ENCODE measurements at places on chromosomes 3 and 15. TPM values are rescaled to one million over a fixed set of nuclear protein-coding genes. Genes with fewer than 3 reads are reported as not detected.

GOLGA8T gene
- total RNA-seq, result 0.23 TPM

PCSK6 gene
- total RNA-seq, result 19.2 TPM

TMEM212 gene
- total RNA-seq, result not detected

ATP13A5 gene
- not detected for total RNA-seq

MYLK gene
- 57.8 TPM for total RNA-seq

COL6A6 gene
- total RNA-seq, result not detected

LRRN1 gene
- not detected for total RNA-seq

PCLAF gene
- total RNA-seq, result 8.5 TPM

STRIT1 gene
- total RNA-seq, result not detected

KNG1 gene
- not detected for total RNA-seq

KBTBD12 gene
- total RNA-seq, result not detected

NGRN gene
- total RNA-seq, result 52.7 TPM

PRICKLE2 gene
- 3.1 TPM for total RNA-seq

UBE2E2 gene
- total RNA-seq, result 46.6 TPM

DNAH12 gene
- total RNA-seq, result 0.12 TPM

TRH gene
- total RNA-seq, result not detected

FBXL2 gene
- total RNA-seq, result 31.0 TPM

SLC24A5 gene
- not detected for total RNA-seq

PRSS50 gene
- total RNA-seq, result not detected

SYNPR gene
- total RNA-seq, result not detected

TNFAIP8L3 gene
- 19.1 TPM for total RNA-seq

ZNF385D gene
- 2.2 TPM for total RNA-seq

EPB42 gene
- not detected for total RNA-seq

PLA2G4D gene
- not detected for total RNA-seq

GOLGA6B gene
- not detected for total RNA-seq

IMPG2 gene
- total RNA-seq, result 0.99 TPM

ATP10A gene
- total RNA-seq, result 1.1 TPM

C3orf49 gene
- not detected for total RNA-seq

TAGLN3 gene
- total RNA-seq, result 0.76 TPM

EPHB1 gene
- total RNA-seq, result 11.0 TPM

ZBED2 gene
- 1.3 TPM for total RNA-seq

IL17RD gene
- 3.2 TPM for total RNA-seq

CHST14 gene
- total RNA-seq, result 35.5 TPM

LINGO1 gene
- total RNA-seq, result 0.18 TPM

C3orf52 gene
- 3.8 TPM for total RNA-seq

AADACL2 gene
- not detected for total RNA-seq

MASP1 gene
- total RNA-seq, result 4.6 TPM

UNC13C gene
- total RNA-seq, result not detected

MAGEL2 gene
- 0.12 TPM for total RNA-seq

SSUH2 gene
- not detected for total RNA-seq

SAXO2 gene
- total RNA-seq, result not detected

TMC3 gene
- not detected for total RNA-seq

C15orf61 gene
- 3.9 TPM for total RNA-seq

SAMD7 gene
- total RNA-seq, result not detected

CACNA2D2 gene
- total RNA-seq, result 0.10 TPM

C3orf70 gene
- total RNA-seq, result 2.4 TPM

C3orf20 gene
- total RNA-seq, result not detected

IQCH gene
- total RNA-seq, result 1.1 TPM

CCR8 gene
- not detected for total RNA-seq

CRABP1 gene
- not detected for total RNA-seq

ALDH1A3 gene
- 27.1 TPM for total RNA-seq

VGLL3 gene
- total RNA-seq, result 1.1 TPM

SLC15A2 gene
- total RNA-seq, result 0.29 TPM

SST gene
- not detected for total RNA-seq
